ENCODE measurements at places on chromosomes 16 and 17.

DNA sequence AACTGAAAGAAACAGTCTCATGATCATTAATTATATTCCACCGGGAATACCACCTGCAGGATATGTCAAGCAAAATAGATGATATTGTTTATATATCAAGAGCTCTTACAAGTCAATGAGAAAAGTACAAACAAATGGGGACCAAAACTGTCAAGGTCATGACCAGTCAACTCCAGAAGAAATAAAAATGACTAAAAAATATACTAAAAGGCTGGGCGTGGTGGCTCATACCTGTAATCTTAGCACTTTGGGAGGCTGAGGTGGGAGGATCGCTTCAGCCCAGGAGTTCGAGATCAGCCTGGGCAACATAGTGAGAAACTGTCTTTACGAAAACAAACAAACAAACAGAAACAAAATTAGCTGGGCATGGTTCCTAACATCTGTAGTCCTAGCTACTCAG is 49.8 kb upstream of the SCNN1B start:
- no peak for DNase-seq

GRCh38 chr17:50972577-50972976 is 106.4 kb upstream of the TOB1 start:
- DNase-seq, result no peak

DNA sequence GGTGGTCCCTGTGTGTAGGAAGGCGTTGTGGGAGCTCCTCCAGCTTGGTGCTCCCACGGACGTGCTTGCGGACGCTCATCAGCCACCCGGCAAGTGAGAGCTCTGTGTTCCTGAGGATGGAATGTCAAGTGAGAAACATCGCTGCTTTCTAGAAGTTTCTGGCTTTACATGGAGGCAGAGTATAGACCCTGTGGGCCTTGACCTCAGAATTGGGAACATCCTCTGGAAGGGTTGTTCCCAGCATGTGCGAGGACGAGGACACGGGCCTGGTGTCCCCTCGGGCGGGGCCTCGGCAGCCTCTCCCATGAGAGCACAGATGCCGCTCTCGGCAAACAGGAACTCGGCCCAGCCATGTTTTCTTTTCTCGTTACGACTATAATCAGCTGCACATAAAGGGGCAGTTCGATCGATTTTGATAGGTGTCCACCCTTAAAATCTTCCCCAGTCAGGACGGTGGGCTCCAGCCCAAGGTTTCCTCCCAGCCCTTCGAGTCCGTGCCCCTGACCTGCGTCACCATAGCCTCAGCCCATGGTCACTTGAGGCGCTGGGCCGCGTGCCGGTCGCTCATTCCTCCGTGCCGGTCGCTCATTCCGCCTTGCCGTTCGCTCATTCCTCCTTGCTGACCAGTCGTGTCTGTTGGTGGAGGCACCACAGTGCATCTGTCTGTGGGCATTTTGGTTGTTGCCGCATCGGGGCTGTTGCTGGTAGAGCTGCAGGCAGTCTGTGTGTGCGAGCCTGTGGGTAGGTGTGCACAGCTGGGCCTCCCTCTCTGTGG is 91.3 kb upstream of the ZNF750 start:
- DNase-seq, result no peak

DNA sequence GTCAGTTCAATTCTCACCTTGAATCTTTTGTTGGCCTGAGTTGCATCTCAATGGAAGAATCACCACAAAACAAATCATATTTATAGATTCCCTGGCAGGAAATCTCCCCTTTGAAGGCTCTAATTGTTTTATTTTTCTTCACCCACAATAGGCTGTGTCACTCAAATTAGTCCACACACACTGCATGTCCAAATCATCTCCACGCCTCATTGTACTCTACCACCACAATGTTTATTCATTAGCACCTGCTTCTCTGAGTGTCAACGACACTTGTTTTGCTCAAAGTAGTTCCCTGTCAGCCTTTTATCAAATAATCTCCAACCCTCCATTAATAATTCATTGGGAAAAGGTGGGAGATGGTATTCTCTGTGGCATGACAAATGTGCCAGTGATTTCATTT is 164.3 kb downstream of the ABCC12 start:
- no peak for DNase-seq

DNA sequence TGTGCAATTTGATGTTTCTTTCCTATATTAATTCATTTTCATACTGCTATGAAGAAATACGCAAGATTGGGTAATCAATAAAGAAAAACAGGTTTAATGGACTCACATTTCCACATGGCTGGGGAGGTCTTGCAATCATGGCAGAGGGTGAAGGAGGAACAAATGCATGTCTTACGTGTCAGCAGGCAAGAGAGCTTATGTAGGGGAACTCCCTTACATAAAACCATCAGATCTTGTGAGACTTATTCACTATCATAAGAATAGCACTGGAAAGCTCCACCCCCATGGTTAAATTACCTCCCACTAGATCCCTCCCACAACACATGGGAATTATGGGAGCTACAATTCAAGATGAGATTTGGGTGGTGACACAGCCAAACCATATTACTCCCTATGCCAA is 418.9 kb upstream of the MAF start:
- no peak for DNase-seq

- no peak for DNase-seq
These were observed 89.7 kb downstream of the SEC14L1 start for GRCh38 chr17:77230436-77230830.
